ENCODE measurements at places on chromosomes 1 and 21.

- DNase-seq, result peak; percentile 41
Observed at GRCh38 chr1:8987881-8988617, 38.2 kb downstream of the SLC2A7 start.

GRCh38 chr21:26210614-26211013 lies 40.0 kb upstream of the APP start:
- peak; percentile 39 for DNase-seq

DNA sequence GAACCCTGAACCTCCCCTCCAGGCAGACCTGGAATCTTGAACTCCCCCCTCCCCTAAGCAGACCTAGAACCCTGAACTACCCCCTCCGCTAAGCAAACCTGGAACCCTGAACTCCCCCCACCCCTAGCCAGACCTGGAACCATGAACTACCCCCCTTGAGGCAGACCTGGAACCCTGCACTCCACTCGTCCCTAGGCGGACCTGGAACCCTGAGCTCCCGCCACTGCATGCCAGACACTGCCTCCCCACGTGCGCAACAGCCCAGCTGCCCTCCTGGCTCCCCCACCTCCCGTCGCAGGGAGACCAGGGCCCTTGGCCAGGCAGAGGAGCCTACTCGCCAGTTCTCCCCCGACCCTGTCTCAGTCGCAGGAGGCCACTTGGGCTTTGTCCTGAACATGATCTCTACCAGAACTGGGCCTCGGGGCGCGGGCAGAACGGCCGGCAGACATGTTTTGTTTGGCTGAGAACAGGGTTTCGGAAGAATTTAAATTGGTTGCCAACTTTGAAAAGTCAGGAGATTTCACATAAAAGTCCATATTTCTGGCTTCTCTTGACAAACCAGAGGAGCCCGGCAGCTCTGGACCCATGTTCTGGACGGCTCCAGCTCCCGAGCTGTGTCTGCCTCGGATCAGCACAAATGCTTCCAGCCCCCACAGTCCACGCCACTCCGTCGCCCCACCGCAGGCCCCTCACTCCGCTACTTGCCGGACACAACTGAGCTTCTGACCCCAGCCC lies 9.2 kb upstream of the PLEKHG5 start:
- DNase-seq, result no peak

GRCh38 chr1:65082346-65083040 lies 65.5 kb upstream of the AK4 start:
- DNase-seq, result no peak

- no peak for DNase-seq
Observed at GRCh38 chr1:150012611-150013010, 2.1 kb upstream of the OTUD7B start.

- peak; percentile 99 for DNase-seq
Observed at GRCh38 chr1:203769505-203770343, 4.7 kb downstream of the LAX1 start.

Measured in epithelial cell of esophagus (primary cell).